ENCODE measurements at places on chromosomes 12 and 14.
A peak's percentile ranks its signal among the peaks of the same experiment; 100 is the strongest.

DNA sequence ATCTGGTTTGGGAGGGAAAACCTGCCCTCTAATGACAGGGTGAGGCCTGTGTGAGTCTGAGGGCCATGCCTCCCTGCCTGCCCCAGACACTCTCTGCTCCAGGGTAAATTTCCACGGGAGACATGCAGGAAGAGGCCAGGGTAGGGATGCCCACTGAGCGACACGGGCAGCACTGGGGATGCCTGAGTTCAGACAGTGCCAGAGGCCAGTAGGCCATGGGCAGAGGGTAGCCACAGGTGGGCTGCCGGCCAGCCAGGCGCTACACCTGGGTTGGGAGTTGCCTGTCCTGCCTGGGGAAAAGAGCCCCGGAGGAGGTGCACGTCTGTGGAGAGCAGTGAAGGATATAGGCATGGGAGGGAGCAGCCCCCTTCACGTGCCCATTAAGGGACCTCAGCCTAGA is 3.6 kb downstream of the SERPINA12 start:
- no peak for DNase-seq

GRCh38 chr12:65935906-65936901 is 111.9 kb downstream of the HMGA2 start:
- DNase-seq = no peak

- DNase-seq = no peak
Observed at GRCh38 chr12:5391653-5392052, 40.3 kb upstream of the NTF3 start.

GRCh38 chr12:130672089-130672820 is 43.8 kb downstream of the RIMBP2 start:
- DNase-seq = no peak

DNA sequence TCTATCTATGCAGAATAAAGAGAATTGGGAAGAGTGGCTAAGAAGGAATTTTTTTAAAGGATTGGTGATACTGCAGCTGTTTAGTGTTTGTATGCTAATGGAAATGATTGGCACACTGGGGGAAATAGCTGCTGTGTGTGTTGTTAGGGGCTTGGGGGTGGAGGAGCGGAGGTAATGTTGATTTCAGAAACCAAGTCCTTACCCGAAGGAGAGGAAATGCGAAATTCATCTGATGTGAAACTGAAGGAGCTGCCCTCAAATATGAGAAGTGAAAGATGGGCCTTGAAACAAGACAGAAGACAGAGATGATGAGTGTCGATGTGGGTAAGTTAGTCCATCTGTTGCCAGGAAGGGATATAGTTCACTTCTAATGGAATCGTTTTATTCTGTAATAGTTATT is 21.2 kb upstream of the RNASE12 start:
- DNase-seq = no peak

GRCh38 chr14:72740966-72741825 is 152.7 kb downstream of the DPF3 start:
- DNase-seq = no peak

GRCh38 chr12:55732288-55732687 is 3.5 kb upstream of the CD63 start:
- no peak for DNase-seq

- no peak for DNase-seq
Observed at GRCh38 chr12:78865516-78865915, 942 bp downstream of the SYT1 start.

DNA sequence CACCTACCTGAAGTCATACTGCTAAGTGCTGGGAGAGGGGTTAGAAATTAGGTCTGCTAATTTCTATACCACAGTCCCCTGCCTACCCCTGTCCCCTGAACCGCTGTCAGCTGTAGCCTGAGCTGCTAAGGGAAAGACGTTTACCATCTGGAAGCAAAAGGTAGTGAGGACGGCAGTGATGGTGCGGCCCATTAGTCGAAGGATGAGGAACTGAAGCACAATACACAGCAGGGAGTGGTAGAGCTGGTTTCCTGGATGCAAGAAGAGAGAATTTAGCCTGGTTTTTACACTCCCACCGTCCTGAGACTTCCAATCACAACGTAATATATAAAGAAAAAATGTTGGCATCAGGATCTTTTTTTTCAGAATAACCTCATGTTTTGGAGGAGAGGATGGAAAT is 11.8 kb downstream of the EMG1 start:
- no peak for DNase-seq

DNA sequence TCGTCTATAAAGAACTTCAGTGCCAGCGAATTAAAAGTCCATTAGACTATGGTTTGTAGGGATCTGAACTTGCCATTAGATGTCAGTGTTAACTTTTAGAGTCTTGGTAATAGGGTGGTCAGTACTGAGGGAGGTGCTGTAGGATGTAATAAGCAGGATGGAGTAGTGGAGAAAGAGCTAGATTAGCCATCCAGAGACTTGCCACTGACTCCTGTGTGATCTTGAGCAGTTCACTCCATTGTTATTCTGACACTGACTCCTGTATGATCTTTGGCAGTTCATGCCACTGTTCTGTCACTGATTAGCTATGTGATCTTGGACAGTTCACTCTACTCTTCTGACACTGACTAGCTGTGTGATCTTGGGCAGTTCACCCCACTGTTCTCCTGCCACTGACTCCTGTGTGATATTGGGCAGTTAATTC is 133.6 kb downstream of the TTLL5 start:
- peak; percentile 11 for DNase-seq

DNA sequence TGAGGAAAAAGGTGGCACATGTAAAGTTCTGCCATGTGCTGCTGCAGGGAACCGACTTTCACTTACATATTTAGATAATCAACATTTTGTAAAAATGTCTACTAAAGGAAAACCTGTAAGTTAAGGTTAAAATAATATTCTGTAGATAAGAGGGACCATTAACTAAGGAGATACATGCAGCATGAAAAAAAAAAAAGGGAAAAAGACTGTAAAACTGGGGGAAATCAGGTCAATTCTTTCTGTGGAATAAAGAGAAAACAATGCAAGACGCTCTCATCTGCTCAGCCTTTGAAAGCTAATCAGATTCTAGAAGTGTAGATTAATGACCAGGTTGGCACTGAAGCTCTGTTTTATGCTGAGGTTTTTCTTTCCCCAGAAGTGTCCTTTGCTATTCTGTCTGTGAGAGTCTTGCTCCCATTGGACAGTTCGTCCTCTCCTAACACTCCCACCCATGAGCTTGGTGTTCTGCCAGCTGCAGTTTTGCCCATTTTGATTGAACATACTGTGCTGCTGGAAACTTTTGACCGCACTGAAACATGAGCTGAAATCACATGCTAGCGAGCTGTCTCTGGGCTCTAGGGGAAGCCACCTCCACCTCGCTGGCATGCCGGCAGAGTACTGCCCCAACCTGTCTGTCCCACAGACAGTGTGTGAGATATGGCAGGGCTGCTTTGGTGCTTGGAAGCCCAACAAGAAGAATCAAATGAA is 39.7 kb downstream of the PPTC7 start:
- DNase-seq = no peak

DNA sequence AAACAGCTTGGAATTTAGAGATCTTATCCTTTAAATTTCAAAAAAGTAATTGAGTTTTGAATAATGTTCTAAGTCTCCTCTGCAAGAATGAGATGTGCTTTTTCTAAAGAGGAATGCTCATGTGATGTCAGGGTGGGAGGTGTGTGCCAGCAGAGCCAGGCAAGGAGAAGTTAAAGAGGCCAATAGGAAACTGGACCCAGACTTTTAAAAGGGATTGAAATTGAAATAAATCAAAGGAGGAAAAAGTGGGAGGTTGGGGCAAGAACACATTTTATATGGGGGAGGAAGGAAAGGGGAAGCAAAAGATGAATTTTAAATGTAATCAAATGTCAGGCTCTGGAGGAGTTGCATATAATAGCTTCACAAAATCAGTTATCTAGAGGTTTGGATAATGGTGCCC is 126.1 kb downstream of the FIGNL2 start:
- no peak for DNase-seq

DNA sequence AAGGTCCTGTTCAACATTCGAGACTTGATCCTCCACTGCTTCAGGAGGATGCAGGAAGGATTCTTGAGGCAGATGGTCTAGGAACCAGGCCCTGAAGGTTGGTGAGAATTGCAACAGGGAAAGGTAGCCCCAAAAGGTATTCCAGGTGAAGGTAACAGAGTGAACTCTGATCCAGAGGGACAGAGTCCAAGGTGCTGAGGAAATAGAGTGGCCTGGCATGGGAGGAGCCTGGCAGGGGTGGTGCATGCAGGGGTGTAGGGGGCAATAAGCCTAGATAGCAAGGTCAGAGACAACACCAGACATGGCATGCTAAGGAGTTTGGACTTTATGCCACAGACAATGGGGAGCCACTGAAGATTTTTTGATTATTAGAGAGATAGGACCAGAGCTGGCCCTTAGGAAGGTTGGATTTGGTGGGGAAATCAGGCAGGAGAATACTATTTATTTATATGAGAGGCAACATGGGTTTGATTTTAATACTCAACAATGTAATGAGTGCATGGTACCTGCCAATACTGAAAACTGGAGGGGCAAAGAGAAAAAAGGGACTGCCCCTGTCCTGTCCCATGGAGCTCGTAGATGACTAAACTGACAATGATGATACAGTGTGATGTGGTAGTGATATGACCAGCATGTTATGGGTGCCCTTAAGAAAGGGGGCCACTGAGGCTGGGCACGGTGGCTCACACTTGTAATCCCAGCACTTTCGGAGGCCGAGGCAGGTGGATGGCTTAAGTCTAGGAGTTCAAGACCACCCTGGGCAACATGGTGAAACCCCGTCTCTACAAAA is 50.5 kb upstream of the TMED10 start:
- DNase-seq = no peak

DNA sequence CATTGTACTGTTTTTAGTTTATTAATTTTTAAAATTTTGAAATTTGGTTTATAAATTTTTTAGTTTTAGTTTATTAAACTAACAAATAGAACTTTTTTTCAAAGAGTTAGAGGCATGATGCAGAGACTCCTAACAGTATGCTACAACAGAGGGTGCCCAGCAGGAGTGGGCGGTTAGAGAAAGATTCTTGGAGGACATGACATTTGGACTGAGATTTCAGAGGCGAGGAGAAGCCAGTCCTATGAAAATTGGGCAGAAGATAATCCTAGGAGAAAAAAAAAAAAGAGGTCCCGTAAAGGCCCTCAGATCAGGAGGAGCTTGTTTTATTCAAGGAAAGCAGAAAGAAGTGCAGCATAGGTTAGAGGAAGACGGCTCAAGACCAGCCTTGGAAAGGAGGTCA is 21.7 kb downstream of the KCNK10 start:
- DNase-seq = no peak

DNA sequence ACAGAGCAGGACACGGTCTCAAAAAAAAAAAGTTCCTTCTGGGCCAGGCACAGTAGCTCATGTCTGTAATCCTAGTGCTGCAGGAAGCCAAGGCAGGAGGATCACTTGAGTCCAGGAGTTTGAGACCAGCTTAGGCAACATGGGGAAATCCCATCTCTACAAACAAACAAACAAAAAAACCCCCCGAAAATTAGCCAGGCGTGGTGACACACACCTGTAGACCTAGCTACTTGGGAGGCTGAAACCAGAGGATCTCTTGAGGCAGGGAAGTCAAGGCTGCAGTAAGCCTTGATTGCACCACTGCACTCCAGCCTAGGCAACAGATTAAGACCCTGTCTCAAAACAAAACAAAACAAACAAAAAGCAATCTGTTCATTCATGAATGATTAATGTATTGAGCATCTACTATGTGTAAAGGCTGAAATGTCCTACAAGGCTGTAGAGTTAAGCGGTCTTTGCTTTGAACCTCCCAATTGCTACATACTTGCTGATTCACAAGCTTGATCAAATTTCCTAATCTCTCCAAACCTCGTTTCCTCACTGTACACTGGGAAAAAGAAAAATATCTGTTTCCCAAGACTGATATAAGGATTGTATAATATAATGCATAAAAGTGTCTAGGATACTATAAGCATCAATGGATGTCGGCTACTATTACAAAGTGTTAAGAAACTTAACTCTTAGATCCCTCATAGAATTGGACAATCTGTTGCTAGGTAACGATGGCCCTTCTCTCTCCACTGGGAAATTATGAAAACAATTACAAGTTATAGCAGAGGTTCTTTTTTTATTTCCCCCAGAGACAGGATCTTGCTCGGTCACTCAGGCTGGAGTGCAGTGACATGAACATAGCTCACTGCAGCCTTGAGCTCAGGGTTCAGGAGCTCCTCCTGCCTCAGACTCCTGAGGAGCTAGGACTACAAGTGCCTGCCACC is 7.9 kb upstream of the RILPL2 start:
- DNase-seq = peak; percentile 80

GRCh38 chr12:83931451-83931850 is 981.1 kb downstream of the SLC6A15 start:
- DNase-seq = no peak

- DNase-seq = no peak
Observed at GRCh38 chr14:52852810-52853521, 61.6 kb upstream of the GNPNAT1 start.

- DNase-seq = peak; percentile 83
Observed at GRCh38 chr14:94028450-94028826, 2.3 kb downstream of the OTUB2 start.

DNA sequence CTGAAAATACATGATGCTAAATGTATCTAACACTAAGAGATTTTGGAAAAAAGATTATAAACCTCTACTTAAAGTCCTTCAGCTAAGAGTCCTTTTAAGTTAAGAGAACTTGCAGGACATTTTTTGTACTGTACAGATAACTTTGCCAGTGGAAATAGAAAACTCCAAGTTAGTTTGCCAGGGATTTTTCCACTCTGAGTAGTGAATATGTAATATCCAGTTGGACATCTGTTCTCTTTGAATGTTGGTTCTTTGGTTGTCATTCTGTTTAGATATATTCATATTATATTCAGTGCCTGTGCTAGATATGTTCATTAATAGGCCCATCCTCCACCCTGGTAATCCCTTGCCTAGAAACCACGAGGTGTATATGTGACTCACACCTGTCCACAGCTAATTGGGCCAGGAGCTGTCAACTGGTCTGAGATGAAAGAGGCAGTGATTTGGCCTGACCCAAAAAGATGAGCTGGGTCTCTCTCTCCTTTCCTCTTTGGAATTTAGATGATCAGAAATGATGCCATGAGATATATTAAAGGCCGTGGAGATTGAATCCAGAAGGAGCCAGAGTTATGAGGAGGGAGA is 261.0 kb upstream of the LRIG3 start:
- DNase-seq = no peak

- no peak for DNase-seq
Observed at GRCh38 chr12:109961201-109961600, 35.0 kb downstream of the GIT2 start.

DNA sequence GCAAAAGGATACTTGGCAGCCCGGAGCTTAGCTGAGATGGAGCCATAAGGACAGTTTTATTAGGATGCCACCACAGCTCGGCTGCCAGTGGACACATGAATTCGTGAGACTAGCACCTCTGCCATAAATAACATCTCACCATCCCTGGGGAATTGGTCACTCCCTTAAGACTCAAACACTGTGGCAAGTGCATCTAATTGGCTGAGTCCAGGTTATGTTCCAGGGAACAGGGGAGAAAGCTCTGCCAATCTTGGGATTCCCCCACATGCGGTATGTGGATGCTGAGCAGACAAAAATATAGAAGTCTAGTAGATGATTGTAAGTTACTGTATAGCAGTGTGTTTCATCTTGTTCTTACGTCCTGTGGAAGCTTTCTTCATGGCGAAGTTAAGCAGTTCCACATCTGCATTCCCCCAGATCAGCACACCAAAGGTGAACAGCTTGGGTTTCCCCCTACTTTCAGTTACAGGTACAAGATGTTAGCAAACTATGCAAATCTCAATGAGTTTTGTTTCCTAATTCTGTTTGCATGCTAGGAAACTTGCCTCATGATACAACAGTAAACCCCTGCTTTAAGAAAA is 131.1 kb downstream of the ETV6 start:
- no peak for DNase-seq

GRCh38 chr12:71162832-71163763 is 5.3 kb upstream of the TSPAN8 start:
- no peak for DNase-seq
